Thyroid gland (tissue), 4 donors: ENCODE measurements at places on chromosomes 12 and 14. TPM values are rescaled to one million over a fixed set of nuclear protein-coding genes. Genes with fewer than 3 reads are reported as not detected.

DNA sequence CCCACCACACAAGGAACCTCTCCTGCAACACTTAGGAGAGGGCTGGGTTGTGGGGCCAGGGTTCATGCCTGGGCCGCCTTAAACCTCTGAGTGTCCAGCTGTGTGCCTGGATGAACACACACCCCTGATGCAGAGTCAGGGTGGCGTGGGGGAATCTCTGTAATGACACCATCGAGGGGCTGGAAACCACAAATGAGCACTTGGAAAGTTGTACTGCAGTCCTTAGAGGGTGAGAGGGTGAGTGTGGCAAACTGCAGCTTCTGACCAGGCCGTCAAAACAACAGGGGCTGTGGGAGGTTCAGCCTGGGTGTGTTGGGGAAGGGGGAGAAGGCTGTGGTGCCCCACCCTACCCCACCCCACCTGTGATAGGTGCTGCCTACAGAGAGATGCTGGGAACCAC, 12.4 kb upstream of the KRT5 start:
- no peaks in the 10 kb centered on the region for H3K4me1 ChIP-seq
- no peaks in the 10 kb centered on the region for H3K27me3 ChIP-seq
- no peak overlapping the region for H3K4me3 ChIP-seq
- H3K27ac ChIP-seq, result no peak overlapping the region
- no peak for DNase-seq

- no peaks in the 10 kb centered on the region for H3K4me1 ChIP-seq
- no peaks in the 10 kb centered on the region for H3K36me3 ChIP-seq
- H3K27ac ChIP-seq, result no peak overlapping the region
- no peak overlapping the region for H3K4me3 ChIP-seq
Observed at GRCh38 chr12:80627782-80628181, 79.7 kb upstream of the MYF6 start.

DNA sequence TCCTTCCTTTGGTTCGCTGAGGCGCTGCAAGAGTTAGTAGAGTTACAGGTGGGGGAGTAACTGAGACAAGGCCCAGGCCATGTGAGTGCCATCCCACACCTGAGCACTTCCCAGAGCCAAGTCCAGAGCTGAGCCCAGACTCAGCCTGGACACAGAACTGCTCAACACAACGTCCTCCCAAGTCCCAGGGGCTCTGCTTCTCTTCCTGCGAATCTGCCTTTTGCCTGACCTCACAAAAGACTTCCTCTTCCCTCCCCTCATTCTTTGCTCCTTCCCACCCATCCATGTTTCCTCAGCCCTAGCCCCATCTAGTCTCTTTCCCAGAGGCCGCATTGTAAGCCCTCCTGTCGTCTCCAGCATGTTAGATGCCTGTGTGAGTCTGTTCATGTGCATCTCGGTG, 16.6 kb upstream of the MCRS1 start:
- DNase-seq, result no peak
- no peak overlapping the region for H3K27ac ChIP-seq

DNA sequence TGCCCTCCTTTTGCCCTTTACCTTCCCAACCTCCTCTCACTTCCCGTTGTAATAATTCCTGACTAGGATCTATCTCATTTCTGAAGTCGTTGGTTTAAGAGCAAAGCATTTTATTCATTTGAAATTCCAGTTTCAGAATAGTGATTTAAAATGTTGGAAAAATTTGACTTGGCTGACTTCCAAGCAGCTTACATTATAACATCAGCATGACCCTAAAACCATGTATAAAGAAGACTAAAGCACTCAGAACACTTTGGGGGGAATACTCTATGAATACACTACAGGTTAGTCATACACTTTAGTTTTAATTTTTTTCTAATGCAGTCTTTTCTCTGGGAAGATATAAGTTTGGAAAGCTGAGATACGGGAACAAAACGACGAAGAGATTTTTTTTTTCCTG, 161.1 kb downstream of the BTG1 start:
- no peaks in the 10 kb centered on the region for H3K27me3 ChIP-seq
- no peak for DNase-seq
- H3K4me1 ChIP-seq, result no peaks in the 10 kb centered on the region
- H3K27ac ChIP-seq, result no peak overlapping the region

DNA sequence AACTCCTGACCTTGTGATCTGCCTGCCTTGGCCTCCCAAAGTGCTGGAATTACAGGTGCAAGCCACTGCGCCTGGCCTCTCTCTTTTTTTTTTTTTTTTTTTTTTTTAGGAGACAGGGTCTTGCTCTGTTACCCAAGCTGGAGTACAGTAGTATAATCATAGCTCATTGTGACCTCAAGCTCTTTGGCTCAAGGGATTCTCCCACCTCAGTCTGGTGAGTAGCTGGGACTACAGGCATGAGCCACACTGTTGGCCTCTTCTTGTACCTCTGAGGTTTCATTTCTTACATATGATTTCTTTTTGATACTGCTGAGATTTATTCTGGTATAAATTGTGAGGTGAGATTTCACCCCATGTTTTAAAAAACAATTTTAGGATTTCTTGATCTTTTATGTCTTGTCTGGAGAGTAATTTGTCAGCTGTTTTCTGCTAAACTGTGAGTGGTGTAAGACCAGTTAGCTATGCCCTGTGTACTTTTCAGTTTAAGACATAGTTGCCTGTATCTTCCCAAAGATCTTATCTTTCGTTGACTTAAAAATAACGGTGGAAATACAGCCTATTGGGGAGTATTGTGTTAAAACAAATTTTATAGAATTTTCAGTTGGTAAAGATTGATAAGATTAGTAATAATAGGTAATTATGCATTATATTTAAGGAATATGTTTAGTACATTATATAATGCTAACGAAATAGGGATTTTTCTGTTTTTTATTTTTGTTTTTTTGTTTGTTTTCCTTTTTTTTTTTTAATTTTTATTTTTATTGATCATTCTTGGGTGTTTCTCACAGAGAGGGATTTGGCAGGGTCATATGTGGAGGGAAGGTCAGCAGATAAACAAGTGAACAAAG, 31.7 kb downstream of the WDR20 start:
- no peaks in the 10 kb centered on the region for H3K27me3 ChIP-seq
- peaks cover 25% of the 10 kb centered on the region for H3K4me1 ChIP-seq
- H3K27ac ChIP-seq, result peak overlapping the region; percentile 36
- no peak overlapping the region for H3K4me3 ChIP-seq
- H3K36me3 ChIP-seq, result no peaks in the 10 kb centered on the region
- no peak for DNase-seq

- no peak overlapping the region for H3K27ac ChIP-seq
- H3K4me1 ChIP-seq, result no peaks in the 10 kb centered on the region
- H3K36me3 ChIP-seq, result no peaks in the 10 kb centered on the region
- no peak for DNase-seq
Observed at GRCh38 chr14:68865542-68865941, 72.7 kb upstream of the ZFP36L1 start.

DNA sequence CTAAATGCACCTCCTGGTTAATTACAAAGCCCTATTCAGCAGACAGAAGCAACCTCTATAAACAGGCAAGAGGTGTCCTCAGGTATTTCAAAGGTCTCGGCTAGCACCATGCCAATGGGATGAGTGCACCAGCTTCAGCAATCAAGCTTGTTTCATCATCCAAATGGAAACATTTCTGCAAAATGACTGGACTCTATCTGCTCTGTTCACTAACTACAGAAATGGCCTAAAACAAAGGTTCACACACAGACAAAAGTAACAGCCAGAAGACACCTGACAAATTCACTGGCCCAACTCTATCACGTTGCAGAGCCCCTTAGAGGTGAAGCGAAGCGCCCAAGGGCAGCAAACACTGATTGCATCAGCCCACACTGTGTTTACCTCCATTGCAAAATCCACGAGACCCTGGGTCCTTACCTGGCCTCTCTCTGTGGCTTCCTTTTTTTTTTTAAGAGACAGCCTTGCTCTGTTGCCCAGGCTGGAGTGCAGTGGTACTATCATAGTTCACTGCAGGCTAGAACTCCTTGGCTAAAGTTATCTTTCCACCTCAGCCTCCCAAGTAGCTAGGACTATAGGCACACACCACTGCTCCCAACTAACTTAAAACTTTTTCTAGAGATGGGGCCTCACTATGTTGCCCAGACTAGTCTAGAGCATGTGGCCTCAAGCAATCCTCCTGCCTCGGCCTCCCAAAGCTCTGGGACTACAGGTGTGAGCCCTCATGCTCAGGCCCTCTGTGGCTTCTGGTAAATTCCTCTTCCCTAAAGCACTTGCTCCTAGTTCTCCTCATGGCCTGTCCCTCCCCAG, 8.5 kb upstream of the SYNE3 start:
- no peak for DNase-seq
- no peak overlapping the region for H3K4me3 ChIP-seq
- no peaks in the 10 kb centered on the region for H3K36me3 ChIP-seq
- H3K27me3 ChIP-seq, result no peaks in the 10 kb centered on the region

GRCh38 chr12:76863837-76864236, 15.0 kb downstream of the CSRP2 start:
- no peak overlapping the region for H3K4me3 ChIP-seq
- peaks cover 11% of the 10 kb centered on the region for H3K4me1 ChIP-seq
- no peaks in the 10 kb centered on the region for H3K36me3 ChIP-seq
- no peak overlapping the region for H3K27ac ChIP-seq

ADAMTS20 gene
- not detected for total RNA-seq

GRCh38 chr12:98745578-98746391, 100.7 kb downstream of the APAF1 start:
- no peak overlapping the region for H3K27ac ChIP-seq
- H3K27me3 ChIP-seq, result no peaks in the 10 kb centered on the region

DNA sequence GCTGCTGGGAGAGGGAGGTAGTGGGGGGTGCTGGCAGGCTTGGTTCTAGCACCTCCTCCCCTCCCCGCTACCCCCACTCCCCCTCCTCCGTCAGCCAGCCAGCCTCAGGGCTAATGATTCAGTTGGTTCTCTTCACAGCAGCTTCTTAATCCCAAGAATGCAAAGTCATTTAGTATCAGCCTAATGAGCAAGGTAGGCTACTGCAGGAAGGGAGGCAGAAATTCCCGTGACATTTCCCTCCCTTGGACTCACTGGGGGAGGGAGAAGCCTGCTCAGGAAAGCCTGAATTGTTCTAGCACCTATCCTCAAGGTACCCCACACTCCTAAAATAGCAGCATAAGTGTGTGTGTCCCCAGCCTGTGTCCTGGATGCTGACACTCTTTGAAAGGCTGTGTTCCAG, 29.8 kb downstream of the ITPK1 start:
- no peak overlapping the region for H3K4me3 ChIP-seq
- no peaks in the 10 kb centered on the region for H3K27me3 ChIP-seq
- H3K27ac ChIP-seq, result no peak overlapping the region
- H3K36me3 ChIP-seq, result no peaks in the 10 kb centered on the region
- DNase-seq, result no peak

ZNF891 gene
- 4.6 TPM for total RNA-seq

HNF1A gene
- total RNA-seq, result not detected

GRCh38 chr14:105867961-105868599, 341.7 kb downstream of the TMEM121 start:
- no peak overlapping the region for H3K4me3 ChIP-seq
- H3K27me3 ChIP-seq, result no peaks in the 10 kb centered on the region
- no peak overlapping the region for H3K27ac ChIP-seq
- DNase-seq, result no peak
- H3K4me1 ChIP-seq, result no peaks in the 10 kb centered on the region

DNA sequence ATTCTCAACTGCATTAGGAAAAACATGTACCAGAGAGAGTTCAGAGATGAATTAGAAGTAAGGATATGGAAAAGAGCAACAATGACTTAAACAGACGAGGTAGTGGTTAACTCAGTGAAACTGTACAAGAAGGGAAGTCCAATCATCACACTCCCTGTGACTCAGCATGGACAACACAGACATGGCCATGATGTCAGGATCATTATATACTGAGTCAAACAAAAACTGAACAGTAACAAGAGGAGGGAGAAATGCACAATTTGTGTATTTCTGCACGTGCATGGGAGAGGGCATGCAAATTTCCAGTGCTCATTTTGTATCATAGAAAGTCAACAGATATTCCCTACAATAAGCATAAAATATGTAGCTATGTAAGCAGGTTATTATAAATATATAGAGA, 1037.8 kb downstream of the BCL11B start:
- DNase-seq, result no peak
- no peaks in the 10 kb centered on the region for H3K36me3 ChIP-seq

GRCh38 chr12:84793558-84794367, 118.8 kb downstream of the SLC6A15 start:
- no peak for DNase-seq
- no peak overlapping the region for H3K27ac ChIP-seq
- H3K4me3 ChIP-seq, result no peak overlapping the region
- H3K36me3 ChIP-seq, result no peaks in the 10 kb centered on the region
- H3K27me3 ChIP-seq, result no peaks in the 10 kb centered on the region

DNA sequence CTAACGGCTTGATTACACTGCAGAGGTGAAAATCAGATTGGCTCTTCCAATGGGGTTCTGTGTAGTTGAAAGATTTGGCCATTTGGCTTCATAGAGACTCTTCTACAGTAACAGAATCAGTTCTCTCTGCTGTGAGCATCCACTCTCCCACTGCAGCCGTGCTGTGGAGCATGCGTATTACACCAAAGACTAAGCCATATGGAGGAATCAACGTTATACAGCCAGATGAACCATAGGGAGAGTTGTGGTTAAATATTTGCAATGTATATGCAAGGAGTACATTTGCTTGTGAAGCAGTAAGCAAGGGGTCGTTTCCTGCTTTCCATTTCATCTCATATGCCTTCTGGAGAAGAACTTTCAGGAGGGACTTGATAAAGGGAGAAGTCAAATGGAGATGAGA, 331.1 kb upstream of the FKBP4 start:
- no peaks in the 10 kb centered on the region for H3K27me3 ChIP-seq
- no peak for DNase-seq
- no peak overlapping the region for H3K4me3 ChIP-seq

- H3K4me3 ChIP-seq, result no peak within 1 kb of the TSS
- no peak for DNase-seq
- H3K27me3 ChIP-seq, result no peaks in the 10 kb centered on the region
Observed at GRCh38 chr12:128267131-128267622, at the start of gene TMEM132C. Gene TMEM132C (plus strand): TSS chr12:128267170. CDS start chr12:128267403, 233 bp downstream.

CEBPE gene
- total RNA-seq, result not detected

DNA sequence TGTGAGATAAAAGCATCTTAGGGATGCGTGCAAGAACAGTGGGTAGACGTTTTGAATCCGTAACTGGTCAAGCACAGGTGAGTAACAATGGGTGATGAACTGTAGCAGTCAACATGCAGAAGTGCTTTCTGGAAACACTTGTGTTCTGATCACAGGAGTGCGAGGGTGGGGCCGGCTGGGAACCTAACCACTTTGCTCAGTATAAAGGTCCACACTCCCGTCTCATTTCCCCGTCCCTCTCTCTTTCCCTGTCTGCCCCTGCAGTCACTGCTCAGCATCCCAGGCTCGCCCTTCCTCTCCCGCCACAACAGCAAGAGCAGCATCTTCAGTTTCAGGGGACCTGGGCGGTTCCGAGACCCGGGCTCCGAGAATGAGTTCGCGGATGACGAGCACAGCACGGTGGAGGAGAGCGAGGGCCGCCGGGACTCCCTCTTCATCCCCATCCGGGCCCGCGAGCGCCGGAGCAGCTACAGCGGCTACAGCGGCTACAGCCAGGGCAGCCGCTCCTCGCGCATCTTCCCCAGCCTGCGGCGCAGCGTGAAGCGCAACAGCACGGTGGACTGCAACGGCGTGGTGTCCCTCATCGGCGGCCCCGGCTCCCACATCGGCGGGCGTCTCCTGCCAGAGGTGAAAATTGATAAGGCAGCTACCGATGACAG, 127.1 kb downstream of the FIGNL2 start:
- no peaks in the 10 kb centered on the region for H3K36me3 ChIP-seq
- peak; percentile 51 for DNase-seq
- no peaks in the 10 kb centered on the region for H3K27me3 ChIP-seq
- no peaks in the 10 kb centered on the region for H3K4me1 ChIP-seq
- H3K27ac ChIP-seq, result no peak overlapping the region
